ENCODE measurements at places on chromosomes 1 and 21. TPM values are rescaled to one million over a fixed set of nuclear protein-coding genes. Genes with fewer than 3 reads are reported as not detected.

Gene LCE2B
- not detected for total RNA-seq

DNA sequence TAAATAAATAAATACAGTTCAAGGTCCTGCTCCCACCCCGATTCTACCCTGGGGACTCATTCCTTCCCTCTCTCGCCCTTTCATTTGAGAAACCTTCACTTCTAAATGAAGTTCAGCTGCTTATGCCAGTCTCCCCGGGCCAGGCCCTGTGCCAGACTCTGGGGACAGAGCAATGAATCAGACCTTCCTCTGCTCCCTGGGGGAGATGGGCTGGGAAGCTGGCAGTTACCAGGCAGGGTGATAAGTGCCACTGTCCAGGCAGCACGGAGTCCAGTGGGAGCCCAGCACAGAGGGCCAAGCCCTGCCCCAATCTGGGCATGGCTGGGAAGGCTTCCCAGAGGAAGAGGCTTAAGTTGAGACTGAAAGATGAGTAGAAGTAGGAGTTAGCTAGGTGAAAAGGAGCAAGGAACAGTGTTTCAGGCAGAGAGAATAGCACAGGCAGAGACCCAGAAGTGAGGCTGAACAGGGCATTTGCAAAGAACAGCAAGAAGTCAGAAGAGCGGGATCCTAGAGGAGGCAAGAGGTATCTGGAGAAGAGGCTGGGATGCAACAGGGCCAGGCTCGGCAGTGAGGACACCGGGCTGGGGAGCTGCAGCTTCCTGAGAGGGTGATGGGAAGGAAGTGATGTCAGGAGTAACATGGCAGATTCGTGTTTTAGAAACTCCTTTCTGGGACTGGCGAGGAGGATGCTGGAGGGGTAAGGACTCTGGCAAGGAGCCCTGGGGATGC is 13.5 kb downstream of the KCNQ4 start:
- no peak for DNase-seq

DNA sequence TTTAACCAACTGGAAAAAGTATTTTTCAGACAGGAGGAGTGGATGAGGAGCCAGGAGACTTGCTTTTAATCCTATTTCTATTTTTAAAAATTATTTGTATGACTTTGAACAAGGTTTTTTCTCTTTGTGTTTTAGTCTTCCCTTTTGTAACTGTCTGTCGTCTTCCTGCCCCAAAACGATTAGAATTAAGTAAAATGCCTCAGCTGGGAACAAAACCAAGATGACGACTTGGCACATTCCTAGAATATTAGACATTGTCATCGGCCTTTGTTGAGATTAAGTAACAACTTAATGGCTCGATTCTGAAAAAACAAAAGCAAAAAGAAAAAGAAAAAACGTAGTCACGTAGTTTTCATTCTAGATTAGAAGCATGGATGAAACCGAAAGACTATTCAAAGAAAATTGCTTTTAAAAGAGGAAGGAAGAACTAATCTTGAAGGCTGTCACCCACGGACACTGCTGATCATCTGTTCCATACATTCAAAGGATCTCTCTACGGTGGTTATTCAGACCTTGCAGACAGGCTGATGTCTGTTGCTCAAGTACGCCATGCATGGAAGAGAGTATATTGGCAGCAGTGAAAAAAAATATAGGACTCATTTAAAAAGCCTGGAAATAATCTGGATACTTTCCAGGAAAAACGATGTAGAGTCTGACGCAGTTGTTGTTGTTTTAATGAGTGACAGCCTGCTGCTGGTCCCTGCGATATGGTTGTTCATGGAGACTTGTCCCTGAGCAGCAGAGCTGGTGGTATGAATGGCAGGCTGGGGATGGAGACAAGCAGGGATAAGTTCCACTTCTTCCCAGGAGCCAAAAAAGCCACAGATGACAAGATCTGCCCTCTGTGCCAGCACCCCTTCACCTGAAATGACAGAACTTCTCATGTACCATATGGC is 16.8 kb downstream of the GNG4 start:
- no peak for DNase-seq

DNA sequence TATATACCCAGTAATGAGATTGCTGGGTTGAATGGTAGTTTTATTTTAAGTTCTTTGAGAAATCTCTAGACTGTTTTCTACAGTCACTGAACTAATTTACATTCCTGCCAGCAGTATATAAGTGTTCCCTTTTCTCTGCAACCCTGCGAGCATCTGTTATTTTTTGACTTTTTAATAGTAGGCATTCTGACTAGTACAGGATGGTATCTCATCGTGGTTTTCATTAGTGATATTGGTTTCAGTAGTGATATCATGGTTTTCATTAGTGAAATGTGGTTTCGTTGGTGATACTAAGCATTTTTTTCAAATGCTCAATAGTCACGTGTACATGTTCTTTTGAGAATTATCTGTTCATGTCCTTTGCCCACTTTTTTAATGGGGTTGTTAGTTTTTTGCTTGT is 316.8 kb downstream of the PTBP2 start:
- DNase-seq, result no peak

GRCh38 chr1:166172106-166172505 is 5.3 kb upstream of the FAM78B start:
- DNase-seq, result no peak

GRCh38 chr1:85358702-85359438 is 82.4 kb upstream of the BCL10 start:
- DNase-seq, result no peak

Gene OLIG2
- total RNA-seq, result not detected

GRCh38 chr1:234715252-234716014 is 105.5 kb upstream of the IRF2BP2 start:
- no peak for DNase-seq

DNA sequence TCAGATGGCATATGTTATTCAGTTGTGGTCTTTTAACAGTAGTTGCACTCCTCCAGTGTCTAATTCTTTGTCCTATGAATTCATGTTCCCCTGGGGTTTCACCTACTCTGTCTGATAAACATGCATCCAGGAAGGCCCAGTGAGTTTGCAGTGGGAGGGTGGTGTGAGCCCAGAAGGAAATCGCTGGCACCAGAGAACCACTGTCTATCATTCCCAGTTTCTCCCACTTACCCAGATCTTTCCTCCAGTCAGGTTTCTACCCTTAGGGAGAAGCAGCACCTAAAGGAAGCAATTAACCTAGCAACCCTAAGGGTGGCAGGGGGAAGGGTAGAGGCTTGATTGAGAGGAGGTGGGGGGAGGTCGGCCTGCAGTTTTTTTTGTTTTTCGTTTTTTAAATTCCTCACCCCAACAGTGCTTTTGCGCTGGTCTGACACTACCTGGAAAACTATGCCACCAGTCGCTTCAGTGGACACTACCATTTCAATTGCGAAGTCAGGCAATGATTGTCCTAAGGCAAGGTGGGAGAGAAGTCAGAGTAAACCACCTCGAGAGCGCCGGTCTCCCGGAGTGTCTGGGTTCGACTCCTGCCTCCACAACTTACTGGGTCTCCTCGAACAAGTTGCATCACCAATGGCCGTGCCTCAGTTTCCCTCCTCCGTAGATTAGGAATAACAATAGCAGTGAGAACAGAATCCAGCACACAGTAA is 766 bp upstream of the SLC44A3 start:
- DNase-seq, result no peak

Gene TRAF5
- 9.8 TPM for total RNA-seq

DNA sequence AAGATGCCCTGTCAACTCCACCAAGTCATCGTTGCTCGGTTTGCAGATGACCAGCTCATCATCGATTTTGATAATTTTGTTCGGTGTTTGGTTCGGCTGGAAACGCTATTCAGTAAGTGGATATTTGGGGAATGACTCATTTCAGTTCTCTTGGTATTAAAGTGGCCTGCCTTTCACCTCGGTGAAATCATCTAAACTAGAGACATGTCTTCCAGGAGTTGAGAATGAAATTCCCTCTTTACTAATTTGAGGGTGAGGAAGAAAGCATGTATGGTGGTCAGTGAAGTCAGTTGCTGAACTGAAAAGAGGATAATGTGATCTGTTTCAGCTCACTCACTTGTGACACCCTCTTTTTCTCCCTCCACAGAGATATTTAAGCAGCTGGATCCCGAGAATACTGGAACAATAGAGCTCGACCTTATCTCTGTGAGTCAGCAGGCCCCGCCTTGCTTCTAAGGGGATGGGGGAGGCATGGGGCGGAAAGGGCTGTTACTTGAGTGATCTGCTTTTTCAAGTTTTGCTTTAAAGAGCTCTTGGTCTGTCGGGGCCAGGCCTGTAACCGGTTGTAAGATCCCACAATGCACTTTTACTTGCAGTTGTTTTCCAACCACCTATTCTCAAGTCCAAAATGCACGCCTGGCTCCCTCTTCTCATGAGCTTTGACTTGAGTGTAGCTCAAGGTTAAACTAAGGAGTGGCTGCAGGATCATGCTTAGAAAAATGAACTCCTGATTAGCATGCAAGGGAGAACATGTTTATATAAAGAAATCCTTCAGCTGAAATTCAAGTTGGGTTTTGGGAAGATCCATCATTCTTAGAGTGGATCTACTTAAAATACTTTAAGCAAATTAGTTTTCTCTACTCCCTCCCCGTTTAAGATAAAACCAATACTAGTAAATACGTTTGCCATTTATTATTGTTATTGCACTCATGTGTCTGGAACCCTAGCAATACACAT is 59.8 kb downstream of the CAPN2 start:
- no peak for DNase-seq

- no peak for DNase-seq
These were observed 55.7 kb downstream of the RGS5 start for GRCh38 chr1:163147019-163147418.

Gene OPRD1
- not detected for total RNA-seq

DNA sequence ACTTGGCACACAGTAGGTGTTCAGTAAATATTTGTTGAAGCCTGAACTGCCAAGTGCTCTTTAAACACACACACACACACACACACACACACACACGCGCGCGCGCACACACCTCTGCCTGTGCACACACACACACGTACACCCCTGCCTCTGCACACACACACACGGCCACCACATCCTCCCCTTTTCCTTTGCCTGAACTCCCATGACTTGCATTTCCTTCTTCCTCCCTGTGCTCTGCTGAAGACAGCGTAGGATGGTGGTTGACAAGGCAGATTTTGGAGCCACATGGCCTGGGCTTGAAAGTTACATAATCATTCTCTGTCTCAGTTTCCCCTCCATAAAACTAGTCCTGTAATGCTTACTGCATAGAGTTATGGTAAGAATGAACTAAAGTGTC is 712.3 kb downstream of the PTPRU start:
- DNase-seq, result no peak

DNA sequence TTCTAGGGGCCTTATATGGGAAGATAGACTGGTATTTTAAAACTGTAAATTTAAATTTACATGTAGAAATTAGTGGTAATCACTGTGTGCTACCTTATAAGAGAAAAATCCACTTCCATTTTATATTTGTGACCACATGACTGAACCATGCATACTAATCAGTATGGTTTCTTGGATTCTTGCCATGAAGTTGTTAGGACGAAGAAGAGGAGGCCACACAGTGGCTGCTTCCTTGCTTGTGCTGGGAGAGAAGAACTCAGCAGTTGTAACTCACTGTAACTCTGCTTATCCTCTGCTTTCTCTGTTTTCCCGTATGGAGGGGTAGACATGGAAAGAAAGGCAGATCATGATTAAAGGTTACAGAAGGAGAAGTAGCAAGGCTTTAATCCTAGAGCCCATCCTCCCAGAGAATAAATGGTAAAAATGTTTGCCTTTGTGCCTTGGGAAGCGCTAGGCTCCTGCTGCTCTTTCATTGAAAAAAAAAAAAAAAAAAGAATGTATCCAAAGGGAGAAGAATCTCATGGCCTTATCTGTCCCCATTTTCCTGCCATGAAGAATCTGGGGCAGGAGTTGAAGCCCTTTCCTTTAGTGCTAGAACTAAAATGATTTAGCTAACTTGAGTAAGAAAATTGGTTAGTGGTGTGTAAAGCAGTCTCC is 32.4 kb downstream of the KCTD3 start:
- DNase-seq, result no peak

GRCh38 chr1:94239796-94240195 is 2.4 kb upstream of the ARHGAP29 start:
- DNase-seq, result no peak

Gene ZSCAN20
- 4.3 TPM for total RNA-seq

GRCh38 chr1:55931081-55931940 is 648.1 kb downstream of the PLPP3 start:
- DNase-seq, result no peak

DNA sequence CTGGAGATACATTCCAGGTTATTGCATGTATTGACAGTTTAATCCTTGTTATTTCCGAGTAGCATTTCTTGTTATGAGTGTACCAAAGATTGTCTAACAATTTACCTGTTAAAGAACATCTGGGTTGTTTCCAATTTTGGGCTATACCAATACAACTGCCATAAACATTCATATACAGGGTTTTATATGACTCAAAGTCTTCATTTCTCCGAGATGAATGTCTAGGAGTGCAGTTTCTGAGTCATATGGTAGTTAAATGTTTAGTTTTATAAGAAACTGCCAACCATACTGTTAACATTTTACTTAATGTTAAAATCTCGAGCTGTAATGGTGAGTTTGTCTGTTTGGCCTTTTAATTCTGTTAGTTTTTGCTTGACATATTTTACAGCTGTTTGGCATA is 10.0 kb downstream of the RAB4A start:
- DNase-seq, result no peak

Gene CLCA4
- total RNA-seq, result not detected

Gene B3GALT2
- 6.8 TPM for total RNA-seq

DNA sequence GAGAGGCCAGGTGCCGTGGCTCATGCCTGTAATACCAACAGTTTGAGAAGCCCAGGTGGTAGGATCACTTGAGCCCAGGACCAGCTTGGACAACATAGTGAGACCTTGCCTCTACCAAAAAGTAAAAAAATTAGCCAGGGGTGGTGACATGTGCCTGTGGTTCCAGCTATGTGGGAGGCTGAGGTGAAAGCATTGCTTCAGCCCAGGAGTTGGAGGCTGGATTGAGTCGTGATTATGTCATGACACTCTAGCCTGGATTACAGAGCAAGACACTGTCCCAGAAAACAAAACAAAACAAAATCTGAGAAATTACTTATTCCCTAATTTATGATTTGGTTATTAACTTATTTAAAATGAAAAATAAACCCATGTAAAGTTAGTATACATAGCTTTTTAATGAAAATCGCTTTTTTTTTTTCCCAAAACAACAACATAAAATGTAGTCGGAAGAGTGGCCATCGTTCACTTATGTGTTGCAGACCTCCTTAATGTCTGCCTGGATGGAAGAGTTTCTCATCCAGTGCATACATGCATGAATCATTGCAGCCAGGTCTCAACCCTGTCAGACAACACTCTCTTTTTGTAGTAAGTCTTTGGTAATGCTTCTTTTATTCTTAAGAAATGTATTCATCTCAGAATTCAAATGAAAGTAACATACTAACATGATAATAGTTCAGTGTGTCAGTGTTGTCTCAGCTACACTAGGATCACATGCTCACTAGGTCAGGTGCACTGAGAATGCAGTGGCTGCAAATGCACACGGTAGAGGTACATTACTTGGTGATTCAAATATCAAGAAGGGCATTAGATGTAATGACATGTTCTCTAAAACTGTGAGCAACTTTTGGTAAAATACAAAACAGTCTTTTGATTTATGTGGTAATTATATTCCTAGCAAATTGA is 28.0 kb downstream of the ITSN1 start:
- DNase-seq, result no peak

All from upper lobe of right lung (tissue), 1 donor.